Kidney epithelial cell (primary cell): ENCODE measurements at places on chromosomes 13 and 19.

DNA sequence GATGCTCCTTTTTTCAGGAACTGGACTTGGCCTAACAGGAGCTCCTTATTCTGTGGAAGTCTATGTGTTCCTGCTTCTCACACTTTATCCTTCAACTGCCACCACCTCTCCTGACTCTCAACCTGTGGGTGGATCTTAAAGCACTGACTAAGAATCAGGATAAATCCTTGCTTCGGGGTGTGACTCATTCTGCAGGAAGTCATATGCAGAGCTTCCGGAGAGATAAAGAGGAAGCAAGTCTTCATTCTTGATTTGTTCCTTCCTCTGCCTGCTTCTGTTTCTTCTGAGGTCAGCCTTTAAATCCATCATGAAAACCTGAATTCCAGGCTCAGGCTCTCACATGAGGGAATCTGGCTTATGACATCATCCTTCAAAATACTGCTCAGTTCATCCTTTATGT lies 137.1 kb upstream of the ATXN8OS start:
- DNase-seq, result peak; percentile 4

DNA sequence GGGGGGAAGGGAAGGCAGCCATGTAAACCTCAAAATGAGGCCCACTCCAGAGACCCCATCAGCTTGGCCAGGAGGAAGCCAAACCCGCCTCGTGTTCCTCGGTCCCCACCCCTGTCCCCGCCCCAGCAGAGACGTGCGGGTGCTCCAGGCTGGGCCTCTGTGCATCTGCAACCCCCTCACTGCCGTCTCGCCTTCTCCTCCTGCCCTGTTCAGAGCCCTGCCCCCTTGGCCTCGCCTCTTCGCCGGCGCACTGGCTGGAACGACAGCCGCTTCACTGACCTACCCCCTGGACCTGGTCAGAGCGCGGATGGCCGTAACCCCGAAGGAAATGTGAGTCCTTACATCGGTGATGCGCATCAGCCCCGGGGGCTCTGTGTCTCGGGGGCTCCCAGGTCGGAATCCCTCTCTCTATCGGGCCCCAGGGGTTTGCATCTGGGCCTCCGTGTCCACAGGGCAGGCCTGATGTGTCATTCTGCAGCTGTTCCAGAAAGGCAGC lies 32.2 kb downstream of the TMEM161A start:
- DNase-seq, result no peak

- DNase-seq, result peak; percentile 80
Measured at GRCh38 chr19:6476155-6476895, 5.3 kb downstream of the DENND1C start.

GRCh38 chr19:14118165-14119051 lies 846 bp upstream of the PRKACA start:
- DNase-seq, result peak; percentile 42

GRCh38 chr19:48390188-48391099 lies 907 bp downstream of the KDELR1 start:
- DNase-seq, result no peak

DNA sequence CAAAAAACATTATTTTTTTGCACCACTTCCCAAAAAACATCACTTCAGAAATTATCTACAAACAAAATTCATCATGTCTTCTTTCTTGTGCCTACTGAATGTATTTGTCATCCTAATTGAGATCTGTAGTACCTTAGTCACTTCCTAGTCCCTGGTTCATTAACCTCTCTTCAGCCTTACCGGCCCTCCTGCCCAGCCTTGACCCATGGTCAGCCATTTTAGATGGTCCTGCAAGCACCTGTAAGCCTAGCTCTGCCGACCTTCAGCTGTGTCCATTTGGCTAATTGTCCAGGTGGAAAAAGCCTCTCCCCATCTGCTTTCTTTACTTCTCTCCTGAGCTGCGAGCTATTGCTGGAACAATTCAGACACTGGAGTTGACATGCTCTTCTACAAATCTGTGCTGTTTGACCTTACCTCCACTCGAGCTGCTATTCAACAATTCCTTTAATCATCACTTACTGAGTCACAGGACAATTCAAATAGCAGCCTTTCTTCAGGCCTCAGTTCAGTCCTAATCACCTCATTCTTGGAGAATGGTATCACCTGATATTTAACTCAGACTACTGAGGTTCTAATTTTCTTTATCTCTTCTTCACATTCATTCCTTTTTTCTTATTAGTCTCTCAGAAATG lies 882.5 kb downstream of the PCDH9 start:
- peak; percentile 19 for DNase-seq

- no peak for DNase-seq
Measured at GRCh38 chr19:8815780-8816179, 16.3 kb downstream of the ZNF558 start.

DNA sequence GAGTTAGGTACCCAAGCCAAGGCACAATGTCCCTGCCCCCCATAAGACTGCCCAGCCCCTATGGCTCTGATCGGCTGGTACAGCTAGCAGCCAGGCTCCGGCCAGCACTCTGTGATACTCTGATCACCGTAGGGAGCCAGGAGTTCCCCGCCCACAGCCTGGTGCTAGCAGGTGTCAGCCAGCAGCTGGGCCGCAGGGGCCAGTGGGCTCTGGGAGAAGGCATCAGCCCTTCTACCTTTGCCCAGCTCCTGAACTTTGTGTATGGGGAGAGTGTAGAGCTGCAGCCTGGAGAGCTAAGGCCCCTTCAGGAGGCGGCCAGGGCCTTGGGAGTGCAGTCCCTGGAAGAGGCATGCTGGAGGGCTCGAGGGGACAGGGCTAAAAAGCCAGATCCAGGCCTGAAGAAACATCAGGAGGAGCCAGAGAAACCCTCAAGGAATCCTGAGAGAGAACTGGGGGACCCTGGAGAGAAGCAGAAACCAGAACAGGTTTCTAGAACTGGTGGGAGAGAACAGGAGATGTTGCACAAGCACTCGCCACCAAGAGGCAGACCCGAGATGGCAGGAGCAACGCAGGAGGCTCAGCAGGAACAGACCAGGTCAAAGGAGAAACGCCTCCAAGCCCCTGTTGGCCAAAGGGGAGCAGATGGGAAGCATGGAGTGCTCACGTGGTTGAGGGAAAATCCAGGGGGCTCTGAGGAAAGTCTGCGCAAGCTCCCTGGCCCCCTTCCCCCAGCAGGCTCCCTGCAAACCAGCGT lies 3.0 kb upstream of the KMT2B start:
- no peak for DNase-seq

- DNase-seq, result no peak
Measured at GRCh38 chr13:75788481-75788981, 152.4 kb downstream of the LMO7 start.

- DNase-seq, result no peak
Measured at GRCh38 chr13:104318121-104318520, 1251.9 kb upstream of the SLC10A2 start.

- DNase-seq, result no peak
Measured at GRCh38 chr19:3586127-3586626, 899 bp downstream of the GIPC3 start.

GRCh38 chr19:50686310-50687032 lies 33.1 kb downstream of the SHANK1 start:
- no peak for DNase-seq

- DNase-seq, result no peak
Measured at GRCh38 chr13:99290894-99291293, 16.3 kb downstream of the GPR183 start.

- DNase-seq, result peak; percentile 78
Measured at GRCh38 chr13:98664047-98664446, 87.1 kb upstream of the STK24 start.

DNA sequence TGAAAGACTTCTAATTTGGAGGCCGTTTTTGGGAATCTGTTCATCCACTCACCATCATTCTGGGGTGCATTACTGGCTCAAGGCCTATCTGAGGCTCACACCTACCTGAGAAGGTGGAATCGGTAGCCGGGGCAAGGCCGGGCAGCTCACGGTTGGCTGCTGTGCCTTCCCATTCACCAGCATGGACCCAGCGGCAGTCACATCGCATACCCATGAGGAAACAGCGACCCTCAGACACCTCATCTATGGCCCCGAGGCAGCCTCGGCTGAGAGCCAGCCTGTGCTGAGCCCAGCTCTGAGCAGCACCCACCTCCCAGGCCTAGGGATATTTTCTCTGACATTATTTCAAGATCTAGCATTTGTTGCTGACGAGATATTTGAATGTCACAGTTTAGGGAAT lies 130.5 kb downstream of the ATP11A start:
- no peak for DNase-seq

- DNase-seq, result no peak
Measured at GRCh38 chr19:30303131-30303654, 69.0 kb upstream of the ZNF536 start.

DNA sequence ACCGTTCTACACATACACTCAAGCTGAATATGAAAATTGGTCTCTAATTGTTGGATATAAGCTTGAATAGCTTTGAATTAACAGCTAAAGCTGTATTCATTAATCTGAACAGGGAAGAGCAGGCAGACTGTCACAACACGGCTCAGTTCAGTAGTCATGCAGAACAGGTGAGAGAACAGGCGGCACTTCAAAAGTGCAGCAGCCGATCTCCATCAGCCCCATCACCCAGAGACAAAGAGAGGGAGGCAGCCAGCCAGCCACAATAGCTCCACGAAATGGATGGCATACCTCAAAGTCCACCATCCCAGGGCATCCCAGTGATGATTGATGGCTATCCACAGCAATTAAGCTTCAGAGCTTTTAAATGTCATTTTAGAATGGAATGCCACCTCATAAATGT lies 419.2 kb downstream of the OLFM4 start:
- DNase-seq, result no peak

- DNase-seq, result no peak
Measured at GRCh38 chr13:98563071-98563470, 13.8 kb downstream of the STK24 start.

GRCh38 chr13:110045202-110045601 lies 258.8 kb upstream of the IRS2 start:
- no peak for DNase-seq

DNA sequence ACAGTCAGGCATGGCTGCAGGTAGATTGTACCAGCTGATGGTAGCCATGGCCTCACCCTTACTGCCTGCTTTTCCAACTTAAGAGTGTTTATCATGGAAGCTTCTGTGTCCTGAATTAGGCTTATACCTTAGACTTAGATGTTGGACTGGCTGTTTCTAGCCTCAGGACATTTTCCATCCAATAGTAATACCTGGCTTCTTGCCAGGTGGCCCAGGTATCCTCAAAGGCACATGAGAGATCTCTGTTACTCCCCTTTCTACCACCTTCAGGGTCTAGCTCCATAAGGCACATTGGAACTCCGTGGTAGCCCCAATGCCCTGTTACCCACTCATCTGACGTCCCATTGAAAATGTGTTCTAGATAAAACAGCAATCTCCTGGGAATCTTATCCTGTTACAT lies 407.5 kb downstream of the SPRY2 start:
- DNase-seq, result no peak

- no peak for DNase-seq
Measured at GRCh38 chr13:105773241-105773640, 762.2 kb downstream of the EFNB2 start.

DNA sequence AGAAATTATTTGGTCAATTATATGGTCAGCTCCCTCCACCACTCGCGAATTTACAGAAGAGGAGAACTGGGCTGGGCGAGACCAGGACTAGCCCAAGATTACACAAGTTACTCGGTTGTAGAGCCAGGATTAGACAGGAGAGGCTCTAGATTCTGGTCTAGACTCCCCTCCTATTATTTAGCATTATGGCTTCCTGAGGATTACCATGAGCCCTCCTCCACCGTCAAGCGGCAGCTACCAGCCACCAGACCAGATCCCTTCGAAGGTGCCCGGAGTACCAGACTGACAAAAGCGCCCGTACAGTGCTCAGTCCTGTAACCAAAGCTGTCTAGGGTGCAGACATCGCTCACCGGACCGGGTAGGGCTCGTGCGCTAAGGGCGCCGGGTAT lies 497 bp upstream of the MLNR start:
- DNase-seq, result no peak

DNA sequence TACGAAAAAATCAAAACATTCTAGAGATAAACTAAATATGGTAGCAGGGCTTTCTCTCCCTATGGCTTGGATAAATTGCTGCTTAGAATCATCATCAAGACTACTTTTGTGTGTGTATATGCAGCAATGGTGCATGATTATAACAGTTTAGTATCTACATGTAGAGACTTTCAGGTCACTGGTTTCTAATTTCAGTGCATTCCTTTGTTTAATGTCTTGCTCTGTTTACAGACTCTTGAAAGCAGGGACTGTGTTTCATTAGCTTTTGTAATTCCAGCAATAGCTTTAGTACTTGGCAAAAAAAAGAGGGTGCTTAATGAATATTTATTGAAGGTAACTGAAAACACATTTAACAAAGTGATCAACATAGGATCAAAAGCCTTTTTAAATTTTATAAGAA lies 420.7 kb downstream of the PCDH9 start:
- no peak for DNase-seq

DNA sequence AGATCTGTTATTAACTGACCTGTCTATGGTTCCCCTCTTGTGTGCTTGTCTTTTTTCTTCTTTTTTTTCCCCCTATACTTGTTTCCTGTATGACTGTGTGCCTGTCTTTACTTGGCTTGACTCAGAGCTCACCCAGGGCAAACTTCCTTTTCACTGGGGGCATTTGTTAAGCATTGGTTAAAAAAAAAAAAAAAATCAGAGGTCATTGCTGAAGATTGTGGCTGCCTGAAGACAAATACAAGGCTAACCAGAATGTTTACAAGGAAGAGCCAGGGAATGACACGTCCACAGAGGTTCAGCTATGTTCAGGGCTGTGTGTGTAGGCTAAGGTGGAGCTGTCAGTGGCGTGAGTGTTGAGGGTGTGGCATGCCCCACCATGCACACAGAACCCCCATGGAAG lies 47.1 kb downstream of the LNX2 start:
- peak; percentile 12 for DNase-seq

GRCh38 chr19:50154529-50154928 lies 8.6 kb downstream of the IZUMO2 start:
- DNase-seq, result no peak

DNA sequence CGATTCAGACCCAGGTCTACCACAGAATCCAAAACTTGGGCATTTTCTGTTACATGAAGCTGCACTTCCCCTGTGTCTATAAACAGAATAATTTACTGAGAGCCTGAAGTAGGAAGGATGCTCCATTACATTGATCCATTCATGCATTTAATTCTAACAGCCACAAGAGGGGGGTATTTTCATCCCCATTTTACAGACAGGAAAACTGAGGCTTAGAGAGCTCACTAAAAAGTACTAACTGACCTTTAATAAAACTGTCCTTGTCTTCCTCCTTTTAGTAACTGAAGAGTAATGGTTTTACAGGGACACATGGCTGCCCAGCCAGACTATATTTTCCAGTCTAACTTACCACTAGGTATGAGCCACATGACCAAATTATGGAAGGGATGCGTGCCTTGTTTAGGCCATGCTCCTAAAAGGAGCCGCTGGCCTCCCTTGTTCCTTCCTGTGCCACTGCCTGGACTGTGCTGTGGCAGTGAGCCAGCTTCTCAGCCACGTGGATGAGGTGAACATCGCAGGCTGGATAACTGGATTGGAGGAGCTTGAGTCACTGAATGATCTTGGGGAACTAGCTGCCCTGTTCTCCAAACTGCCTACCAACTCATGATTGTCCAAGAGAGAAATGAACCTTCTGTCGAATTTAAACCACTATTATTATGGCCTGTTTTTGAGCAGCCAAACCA lies 108.3 kb downstream of the DOCK9 start:
- no peak for DNase-seq

GRCh38 chr19:13860679-13861391 lies 16.1 kb upstream of the NANOS3 start:
- DNase-seq, result no peak
